Effector memory CD8-positive, alpha-beta T cell (primary cell): ENCODE measurements at places on chromosomes 1 and 21.
A peak's percentile ranks its signal among the peaks of the same experiment; 100 is the strongest.

- no peak for DNase-seq
- no peaks in the 10 kb centered on the region for H3K36me3 ChIP-seq
- no peak overlapping the region for H3K27ac ChIP-seq
- H3K4me3 ChIP-seq: no peak overlapping the region
- H3K27me3 ChIP-seq: peaks cover 18% of the 10 kb centered on the region
These were observed 116.6 kb downstream of the UBE2U start for GRCh38 chr1:64320007-64320406.

- no peak overlapping the region for H3K27ac ChIP-seq
- no peaks in the 10 kb centered on the region for H3K27me3 ChIP-seq
- no peak for DNase-seq
- H3K4me3 ChIP-seq: no peak overlapping the region
- H3K36me3 ChIP-seq: peaks cover 31% of the 10 kb centered on the region
These were observed 47.2 kb downstream of the MCOLN2 start for GRCh38 chr1:84949664-84950063.

DNA sequence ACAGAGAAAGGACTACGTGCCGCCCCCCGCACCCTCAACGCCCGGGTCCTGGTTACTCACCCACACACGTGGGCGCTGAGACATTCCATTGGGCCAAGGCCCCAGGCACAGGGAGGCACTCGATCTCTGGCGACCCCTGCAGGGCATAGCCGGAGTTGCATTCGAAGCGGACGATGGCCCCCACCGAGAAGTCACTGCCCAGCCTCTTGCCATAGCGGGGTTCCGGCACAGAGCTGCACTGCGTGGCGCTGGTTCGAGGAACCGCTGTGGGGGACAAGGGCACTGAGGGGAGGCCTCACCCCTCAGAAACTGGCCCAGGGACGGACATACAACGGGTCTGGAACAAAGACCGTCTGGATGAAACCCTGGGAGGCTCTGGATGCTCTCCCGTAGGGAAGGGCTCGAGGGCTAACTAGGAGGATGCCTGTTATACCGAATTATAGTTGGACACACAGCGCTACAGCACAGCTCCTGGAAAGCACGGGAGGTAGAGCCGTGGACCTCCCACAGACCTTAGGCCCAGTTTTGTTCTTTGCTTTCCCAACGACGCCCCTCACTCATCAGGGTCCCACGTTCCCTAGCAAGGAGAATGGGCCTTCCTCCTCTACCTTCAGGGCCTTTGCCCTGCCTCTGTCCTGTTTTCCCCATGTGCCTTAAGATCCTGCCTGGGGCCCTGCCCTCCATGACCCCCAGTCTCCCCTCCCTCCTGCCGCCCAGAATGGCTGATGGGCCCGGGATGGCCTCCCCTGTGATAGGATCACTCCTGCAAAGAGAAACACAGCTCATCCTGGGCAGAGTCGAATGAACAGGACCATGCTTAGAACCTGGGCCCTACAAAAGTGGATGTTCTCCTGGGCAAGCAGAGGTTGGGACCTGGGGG lies 152.8 kb downstream of the ZSCAN20 start:
- peaks cover 58% of the 10 kb centered on the region for H3K27me3 ChIP-seq
- H3K27ac ChIP-seq: no peak overlapping the region
- no peak overlapping the region for H3K4me3 ChIP-seq
- no peaks in the 10 kb centered on the region for H3K4me1 ChIP-seq

DNA sequence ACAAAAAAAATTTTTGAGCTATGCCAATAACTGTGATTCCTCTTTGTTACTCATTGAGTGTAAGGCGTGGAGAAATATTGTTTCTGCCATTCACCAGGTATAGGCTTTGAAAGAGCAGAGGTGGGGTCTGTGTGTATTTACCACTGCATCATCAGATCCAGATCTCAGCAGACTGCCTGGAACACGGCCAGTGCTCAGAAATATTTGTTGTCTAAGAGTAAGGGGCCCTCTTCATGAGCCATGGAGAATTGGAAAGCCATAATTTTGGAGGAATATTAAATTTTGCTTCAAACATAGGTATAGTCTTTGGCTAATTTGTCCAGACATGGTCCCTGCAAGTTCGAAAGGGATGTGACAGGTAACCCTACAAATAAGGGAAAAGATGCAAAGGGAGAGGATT lies 231.3 kb upstream of the IRF2BP2 start:
- H3K4me3 ChIP-seq: no peak overlapping the region
- no peaks in the 10 kb centered on the region for H3K27me3 ChIP-seq
- H3K36me3 ChIP-seq: no peaks in the 10 kb centered on the region
- H3K4me1 ChIP-seq: peaks cover 29% of the 10 kb centered on the region
- no peak for DNase-seq
- peak overlapping the region; percentile 69 for H3K27ac ChIP-seq

DNA sequence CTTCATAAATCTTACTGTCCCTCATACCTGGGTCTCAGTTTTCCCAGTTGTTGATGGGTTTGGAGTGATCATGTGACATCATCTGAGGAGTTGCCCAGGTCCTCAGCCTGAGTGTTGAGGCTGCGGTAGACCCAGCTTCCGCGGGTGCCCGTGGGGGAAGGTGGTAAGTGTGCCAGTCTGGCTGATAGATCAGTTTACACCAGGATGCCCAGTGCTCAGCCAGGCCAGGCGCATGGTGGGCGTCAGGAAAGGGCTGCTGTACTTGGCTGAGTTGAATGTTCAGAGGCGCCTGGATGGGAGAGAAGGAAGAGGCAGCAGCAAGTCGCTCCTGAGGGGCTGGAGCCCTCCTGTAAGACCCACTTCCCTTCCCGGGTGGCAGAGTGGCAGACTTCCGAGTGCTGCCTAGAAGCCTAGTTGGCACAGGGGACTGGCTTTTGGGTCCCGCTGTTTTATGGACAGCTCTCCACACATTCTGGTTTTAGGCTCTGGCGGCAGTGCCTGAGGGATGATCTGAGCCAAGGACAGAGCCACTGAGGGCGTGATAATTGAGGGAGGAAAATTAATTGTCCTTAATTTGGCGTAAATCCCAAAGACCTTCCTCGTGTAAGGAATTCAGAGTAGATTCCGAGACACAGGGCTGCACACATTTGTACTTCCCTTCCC lies 35.8 kb downstream of the PTPRF start:
- H3K36me3 ChIP-seq: no peaks in the 10 kb centered on the region
- H3K4me1 ChIP-seq: no peaks in the 10 kb centered on the region
- DNase-seq: no peak

DNA sequence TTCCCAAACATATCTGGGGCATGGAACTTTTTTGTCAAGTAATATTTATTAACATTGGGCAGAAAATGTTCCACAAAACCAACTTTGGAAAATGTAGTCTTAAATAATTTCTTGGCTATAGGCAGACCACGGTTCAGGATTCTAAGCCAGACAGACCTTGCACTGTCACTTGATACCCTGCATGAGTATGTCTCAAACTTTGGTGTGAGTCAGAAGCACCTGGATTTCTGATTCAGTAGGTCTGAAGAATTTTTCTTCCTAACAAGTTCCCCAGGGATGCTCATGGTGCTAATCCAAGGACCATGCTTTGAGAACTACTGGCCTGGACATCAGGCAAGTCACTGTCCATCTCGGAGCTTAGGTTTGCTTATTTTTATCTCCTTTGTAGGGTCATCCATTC lies 562.0 kb downstream of the PLPP3 start:
- no peaks in the 10 kb centered on the region for H3K4me1 ChIP-seq
- no peak for DNase-seq
- H3K4me3 ChIP-seq: no peak overlapping the region
- H3K27me3 ChIP-seq: no peaks in the 10 kb centered on the region
- H3K36me3 ChIP-seq: no peaks in the 10 kb centered on the region

DNA sequence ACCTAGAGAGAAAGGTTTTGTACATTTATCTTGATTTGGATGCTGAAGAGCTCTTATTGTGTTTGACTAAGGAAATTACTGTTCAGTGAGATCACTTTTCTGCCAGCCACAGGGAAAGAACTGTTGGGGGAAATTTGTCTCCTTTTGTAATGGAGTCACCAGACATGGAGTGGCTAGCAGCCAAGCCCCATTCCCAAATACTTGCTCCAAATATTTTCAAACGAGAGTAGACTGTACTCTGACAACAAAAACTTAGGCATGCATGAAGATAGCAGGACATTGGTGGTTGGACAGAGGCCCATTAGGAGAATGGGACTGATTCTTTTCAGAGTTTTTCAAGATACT lies 21.1 kb downstream of the IPO9 start:
- peaks cover 64% of the 10 kb centered on the region for H3K36me3 ChIP-seq
- H3K4me1 ChIP-seq: peaks cover 13% of the 10 kb centered on the region
- no peak overlapping the region for H3K4me3 ChIP-seq
- H3K27ac ChIP-seq: no peak overlapping the region

- H3K4me1 ChIP-seq: peaks cover 1% of the 10 kb centered on the region
- H3K4me3 ChIP-seq: no peak overlapping the region
- H3K27ac ChIP-seq: no peak overlapping the region
- DNase-seq: no peak
- no peaks in the 10 kb centered on the region for H3K36me3 ChIP-seq
These were observed 3.9 kb upstream of the WNT2B start for GRCh38 chr1:112504661-112505399.

DNA sequence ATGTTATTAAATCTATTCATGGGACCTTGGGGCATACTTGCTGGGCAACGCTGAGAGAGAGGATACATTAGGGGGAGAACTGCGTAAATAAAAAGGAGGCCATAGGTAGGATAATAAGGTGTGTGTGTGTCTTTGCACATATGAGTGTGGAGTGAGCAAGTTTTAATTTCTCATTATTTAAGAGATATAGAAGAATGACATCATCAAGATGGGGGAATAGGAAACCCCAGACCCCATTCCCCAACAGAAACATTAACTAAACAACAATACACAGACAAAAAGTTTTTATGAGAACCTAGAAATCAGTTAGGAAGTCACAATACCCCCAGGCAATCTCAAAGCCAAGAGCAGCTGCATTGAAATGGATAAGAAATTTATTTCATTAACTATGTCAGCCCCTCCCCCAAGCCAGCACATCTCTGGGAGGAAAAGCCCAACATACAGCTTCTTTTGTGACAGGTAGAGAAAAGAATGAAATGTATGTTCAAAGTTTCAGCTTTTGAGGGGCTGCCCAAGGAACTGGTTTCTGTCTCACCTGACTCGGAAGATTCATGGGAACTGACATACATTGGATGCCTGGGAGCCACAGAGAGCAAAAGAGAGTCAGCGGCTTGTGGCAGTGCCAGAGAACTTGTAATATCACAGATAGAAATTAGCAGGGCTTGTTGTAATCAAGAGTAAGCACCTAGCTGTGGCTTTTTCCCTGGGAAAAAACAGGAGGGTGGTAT lies 234.3 kb upstream of the NFIA start:
- H3K36me3 ChIP-seq: no peaks in the 10 kb centered on the region
- no peak for DNase-seq
- no peak overlapping the region for H3K27ac ChIP-seq
- H3K4me1 ChIP-seq: no peaks in the 10 kb centered on the region
- H3K4me3 ChIP-seq: no peak overlapping the region

GRCh38 chr1:201707027-201707426 lies 121.9 kb upstream of the IPO9 start:
- H3K27ac ChIP-seq: no peak overlapping the region
- peaks cover 25% of the 10 kb centered on the region for H3K27me3 ChIP-seq
- DNase-seq: no peak
- no peak overlapping the region for H3K4me3 ChIP-seq

DNA sequence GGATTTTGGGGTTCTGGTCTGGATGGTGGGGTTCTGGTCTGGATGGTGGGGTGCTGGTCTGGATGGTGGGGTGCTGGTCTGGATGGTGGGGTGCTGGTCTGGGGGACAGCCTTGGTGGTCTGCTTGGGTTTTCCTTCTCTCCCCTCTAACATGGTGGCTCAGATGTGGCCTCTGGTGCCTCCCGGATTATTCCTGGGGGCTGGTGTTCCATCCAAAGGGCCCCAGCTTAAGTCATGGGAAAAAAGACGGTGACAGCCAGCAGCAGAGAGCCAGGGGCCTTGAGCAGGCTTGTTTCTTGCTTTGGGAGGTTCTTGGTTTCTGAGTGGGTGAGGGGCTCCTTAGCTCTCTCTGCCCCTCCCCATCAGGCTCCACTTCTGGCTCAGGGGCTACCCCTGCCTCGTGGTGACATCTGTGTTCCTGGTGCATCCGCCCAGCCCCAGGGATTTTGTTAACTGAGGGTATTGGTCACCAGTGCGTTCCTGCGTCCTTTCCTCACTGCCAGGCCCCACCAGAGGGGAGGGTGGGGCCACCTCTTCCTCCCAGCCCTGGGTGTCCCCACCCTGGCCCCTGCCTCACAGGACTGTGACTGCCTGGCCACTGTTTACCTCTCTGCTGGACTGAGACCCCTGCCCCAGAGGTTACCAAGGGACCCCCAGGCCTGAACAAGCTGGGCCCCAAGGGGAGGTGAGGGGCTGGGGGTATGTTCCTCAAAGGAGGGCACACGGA lies 43.2 kb upstream of the ACTRT2 start:
- H3K27me3 ChIP-seq: no peaks in the 10 kb centered on the region
- peaks cover 2% of the 10 kb centered on the region for H3K4me1 ChIP-seq
- no peak overlapping the region for H3K4me3 ChIP-seq
- no peak overlapping the region for H3K27ac ChIP-seq
- no peak for DNase-seq
